ENCODE measurements at places on chromosomes 1 and 21.

- no peak for DNase-seq
Measured at GRCh38 chr1:17289721-17290120, 18.3 kb upstream of the PADI4 start.

GRCh38 chr1:160460683-160461287 lies 60.4 kb downstream of the VANGL2 start:
- no peak for DNase-seq

DNA sequence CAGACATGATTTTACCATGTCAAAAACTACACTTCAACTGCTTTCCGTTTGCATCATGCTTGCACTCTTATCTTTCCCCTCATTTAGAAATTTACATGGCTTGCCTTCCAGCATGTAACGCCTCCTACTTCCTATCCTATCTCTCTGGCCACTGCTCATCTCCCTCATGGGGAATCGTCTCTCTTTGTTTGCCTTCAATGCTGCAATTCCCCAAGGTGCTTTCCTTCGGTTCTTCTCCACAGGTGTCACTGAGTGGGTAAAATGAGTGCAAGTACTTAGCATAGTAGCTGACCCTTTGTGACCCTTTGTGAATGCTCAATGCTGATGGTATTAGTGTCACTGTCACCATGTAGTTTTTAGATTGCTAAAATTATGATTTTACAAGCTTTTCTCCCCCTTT lies 63.1 kb downstream of the APP start:
- no peak for DNase-seq

DNA sequence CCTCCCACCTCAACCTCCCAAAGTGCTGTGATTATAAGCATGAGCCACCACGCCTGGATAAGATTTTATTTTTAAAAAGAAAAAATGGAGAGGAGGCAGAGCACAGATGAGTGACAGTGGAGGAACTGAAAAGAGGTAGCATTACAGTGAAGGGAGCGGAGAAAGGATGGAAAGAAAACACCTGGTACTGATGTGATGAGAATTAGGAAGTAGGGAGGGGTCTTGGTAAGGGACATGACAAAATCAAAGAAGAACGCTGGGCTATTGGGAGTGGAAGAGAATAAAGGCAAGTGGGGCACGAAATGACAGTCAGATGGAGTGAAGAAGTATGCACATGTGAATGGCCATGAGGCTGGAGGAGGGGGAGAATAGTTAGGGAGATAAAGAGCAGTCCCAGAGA lies 2.3 kb downstream of the FCRLA start:
- DNase-seq = no peak

- no peak for DNase-seq
Measured at GRCh38 chr21:29667651-29668050, 272.1 kb downstream of the GRIK1 start.

DNA sequence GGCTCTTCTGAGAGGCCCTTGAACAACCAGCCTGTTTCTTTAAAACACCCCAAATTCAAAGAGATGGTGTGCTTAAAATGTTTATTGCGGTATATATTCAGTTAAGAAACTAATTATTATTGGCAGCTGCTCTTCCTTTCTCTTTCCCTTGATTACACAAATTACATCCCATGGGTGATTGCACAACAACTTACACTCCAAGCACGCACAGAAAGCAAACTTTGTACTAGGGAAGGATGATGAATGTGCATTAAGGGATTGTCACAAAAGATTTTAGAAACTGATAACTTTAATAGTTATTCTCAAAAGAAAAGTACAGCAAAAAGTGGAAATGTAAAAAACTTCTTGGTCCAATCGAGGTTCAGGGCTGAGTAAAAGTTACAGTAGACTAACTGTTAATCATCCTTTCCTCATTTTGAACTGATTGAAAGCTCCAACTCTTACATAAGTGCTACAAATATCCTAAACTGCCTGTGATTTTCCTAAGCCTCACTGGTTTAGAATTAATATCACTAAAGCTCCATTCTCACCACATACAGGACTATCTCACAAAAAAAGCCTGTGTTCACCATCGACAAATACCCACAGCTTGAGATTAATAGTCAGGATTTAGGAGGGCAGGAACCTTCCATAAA lies 153.4 kb downstream of the TTLL7 start:
- DNase-seq = no peak

- DNase-seq = no peak
Measured at GRCh38 chr1:117635805-117636204, 30.0 kb downstream of the TENT5C start.

DNA sequence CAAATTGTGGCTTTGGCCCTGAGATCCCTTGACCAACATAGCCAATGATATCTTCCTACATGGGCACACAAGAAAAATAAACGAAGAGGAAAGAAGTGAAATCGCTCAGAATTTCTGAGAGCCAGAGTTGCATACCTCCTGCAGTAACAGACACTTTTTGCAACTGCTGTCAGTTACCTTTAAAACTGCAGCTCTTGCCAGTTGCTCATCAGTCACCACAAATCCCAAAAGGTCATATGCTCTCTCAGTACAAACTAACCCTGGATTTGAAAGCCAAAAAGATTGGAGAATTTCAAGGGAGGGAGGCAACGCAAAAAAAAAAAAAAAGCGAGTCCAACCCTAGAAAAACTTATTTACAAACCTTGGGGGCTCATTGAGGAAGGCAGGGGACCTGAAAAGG lies 47.2 kb upstream of the DNAH14 start:
- no peak for DNase-seq

GRCh38 chr1:212515329-212515760 lies 82.6 kb downstream of the NENF start:
- DNase-seq = no peak

DNA sequence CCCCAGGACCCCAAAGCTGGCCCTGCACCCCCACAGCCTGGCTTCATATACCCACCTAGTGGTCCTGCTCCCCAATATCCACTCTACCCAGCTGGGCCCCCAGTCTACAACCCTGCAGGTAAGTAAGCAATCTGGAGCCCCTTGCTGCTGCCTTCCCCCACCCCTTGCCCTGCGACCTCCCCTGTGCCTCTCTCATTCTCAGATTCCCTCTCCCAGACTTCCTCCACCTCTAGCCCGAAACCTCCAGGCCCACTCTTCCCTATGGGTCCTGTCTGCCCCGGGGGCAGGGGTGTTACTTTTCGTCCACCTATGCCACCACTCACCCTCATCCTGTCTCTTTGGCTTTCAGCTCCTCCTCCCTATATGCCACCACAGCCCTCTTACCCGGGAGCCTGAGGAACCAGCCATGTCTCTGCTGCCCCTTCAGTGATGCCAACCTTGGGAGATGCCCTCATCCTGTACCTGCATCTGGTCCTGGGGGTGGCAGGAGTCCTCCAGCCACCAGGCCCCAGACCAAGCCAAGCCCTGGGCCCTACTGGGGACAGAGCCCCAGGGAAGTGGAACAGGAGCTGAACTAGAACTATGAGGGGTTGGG lies 2.9 kb downstream of the SHISA4 start:
- DNase-seq = no peak

DNA sequence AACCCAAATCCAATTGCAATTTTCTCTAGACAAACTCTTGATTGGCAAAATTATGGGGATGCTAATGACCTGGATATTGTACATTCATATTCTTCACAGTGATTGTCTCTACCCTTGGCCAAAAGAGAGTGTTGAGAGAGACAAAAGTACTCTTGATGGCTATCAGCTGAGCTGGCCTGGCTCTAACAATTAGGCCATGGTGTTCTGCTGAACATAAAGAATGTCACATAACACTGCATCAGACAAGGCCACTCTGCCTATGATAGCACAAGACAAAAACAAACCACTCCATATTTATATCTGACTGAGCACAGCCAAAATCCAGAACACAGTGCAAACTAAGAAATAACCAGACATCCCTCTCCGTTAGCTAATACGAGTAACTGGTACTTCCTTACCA lies 101.7 kb downstream of the ADAMTS1 start:
- DNase-seq = no peak

DNA sequence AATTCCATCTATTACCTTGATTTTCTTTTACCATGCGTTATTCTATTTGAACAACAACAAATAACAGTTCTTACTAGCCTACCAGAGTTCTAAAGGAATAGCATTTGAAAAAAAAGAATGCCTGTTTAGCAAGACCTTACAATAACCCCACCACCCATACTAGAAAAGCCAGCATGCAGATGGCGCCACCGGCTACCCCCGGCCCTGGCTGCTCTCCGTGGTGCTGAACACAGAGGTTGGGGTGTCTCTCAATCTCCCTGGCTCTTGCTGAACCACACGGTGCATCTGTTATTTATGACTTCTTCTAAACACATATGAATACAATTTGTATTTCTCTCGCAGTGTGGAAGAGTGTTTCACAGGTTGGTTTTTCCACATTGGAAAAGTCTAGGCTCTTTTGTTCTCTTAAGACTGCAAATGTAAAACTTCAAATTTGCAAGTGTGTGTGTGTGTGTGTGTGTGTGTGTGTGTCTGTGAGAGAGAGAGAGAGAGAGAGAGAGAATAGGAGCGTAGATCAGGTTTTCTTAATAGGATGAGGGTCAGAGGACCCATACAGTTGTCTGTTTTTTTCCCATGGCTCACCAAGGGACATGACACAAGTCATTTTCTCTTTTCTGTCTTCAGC lies 13.6 kb downstream of the GRIK3 start:
- no peak for DNase-seq
